ENCODE measurements at places on chromosomes 12 and 14.

DNA sequence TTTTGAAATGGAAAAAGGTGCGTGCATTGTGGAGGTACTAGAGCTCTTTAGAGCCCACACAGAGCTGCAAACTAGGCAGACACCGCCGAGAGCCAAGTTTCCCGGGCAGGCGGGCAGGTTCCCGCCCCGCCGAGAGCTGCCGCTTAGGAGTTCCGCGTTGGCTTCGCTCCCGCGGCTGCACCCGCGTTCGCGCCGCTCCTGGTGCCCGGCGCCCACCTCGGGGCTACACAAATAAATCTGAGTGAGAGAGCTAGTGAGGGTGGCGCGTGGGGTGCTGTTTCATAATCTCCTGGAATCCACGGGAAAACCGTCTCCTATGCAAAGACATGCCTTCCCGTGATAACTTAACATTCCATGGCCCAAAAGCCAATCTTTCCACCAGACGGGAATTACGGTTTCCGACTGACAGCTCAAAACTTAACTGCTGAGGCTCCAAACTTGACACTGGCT, 645 bp downstream of the KITLG start:
- DNase-seq, result peak; percentile 19

GRCh38 chr14:88775532-88775931, 17.2 kb downstream of the EML5 start:
- no peak for DNase-seq

GRCh38 chr14:25485381-25485780, 435.4 kb upstream of the STXBP6 start:
- no peak for DNase-seq

DNA sequence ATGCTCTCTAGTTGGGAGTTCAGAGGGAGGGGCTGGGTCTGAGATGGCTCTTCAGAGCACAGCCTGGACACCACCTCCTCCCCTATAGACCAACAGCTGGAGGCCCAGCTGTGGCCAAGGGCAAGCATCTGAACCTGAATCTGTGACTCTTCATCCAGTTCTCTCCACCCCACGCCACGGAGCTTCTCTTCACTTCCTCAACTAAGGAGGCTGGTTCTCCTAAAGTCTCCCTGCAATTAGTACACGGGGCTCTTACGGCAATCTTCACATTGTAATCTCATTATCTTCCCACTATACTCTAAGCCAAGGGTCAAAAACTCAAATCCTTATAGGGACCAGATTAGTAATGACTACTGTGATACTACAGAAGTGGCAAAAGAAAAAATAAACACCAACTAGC, 9.8 kb downstream of the NRDE2 start:
- DNase-seq, result no peak

DNA sequence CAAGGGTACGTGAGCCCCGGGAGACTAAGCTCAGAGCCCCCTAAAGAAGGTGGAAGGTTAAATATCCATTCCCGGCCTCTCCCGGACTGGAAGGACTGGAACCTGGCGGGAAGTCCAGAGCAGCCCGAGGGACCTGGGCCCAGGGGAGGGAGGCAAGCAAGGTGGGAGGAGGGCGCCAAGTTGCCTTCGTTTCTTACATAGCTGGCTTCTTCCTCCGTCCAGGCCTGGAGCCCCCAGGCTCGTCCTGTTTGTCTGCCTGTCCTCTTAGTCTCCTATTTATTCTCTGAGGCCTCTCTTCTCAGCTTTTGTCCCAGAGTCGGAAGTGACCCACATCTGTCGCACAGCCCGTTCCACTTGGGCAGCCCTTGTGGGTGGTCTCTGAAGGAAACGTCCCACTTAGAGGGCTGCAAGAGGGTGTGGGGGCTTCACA, 745 bp downstream of the PCK2 start:
- DNase-seq, result no peak

DNA sequence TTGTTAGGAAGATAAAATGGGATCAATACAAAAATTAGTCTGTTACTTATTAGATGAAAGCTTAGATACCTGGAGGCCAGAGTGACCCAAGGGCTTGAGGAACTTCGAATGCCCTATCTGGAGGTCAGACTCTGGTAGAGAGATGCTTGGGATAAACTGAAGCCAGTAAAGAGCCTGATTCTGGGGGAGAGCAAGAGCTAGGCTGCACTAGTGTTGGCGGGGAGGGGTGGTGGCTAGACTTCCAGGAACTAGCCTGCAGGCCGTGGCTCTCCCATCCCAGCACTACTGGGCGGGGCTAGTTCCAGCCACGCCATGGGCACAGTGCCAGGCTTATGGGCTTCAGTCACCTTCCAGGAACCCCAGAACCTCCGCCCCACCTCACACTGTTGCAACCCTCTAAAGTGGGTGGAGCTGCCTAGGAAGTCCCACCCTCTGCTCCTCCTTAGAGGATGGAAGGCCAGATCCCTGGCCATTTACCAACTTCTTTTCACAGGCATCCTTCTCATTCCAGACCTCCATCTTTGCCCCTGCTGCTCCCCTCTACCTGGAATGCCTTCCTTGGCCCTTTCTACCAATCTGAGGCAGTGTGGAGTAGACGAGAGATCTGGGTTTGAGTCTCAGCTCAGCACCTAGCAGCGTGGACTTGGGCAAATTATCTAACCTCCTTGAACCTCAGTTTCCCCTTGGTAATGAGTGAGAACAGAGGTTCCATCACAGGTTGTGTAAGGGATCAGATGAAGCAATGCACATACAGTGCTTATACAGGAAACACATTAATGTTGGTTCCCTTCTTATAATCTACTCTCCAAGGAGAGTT, 6.3 kb upstream of the NFE2 start:
- no peak for DNase-seq

DNA sequence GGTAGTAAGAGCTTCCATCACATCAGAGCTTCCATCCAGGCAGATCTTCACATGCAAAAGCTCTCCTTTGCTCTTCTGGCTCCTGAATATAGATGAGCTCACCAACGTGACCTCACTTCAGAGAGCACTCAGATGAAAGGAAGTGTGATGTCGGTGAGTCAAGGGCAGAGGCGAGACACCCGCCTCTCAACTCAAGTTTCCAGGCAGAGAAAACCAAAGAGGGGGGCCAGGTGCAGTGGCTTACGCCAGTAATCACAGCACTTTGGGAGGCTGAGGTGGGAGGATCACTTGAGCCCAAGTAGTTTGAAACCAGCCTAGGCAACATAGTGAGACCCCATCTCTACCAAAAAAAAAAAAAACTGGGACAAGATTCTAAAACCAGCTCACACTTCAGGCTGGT, 126.9 kb downstream of the DUSP6 start:
- DNase-seq, result no peak

- no peak for DNase-seq
These were observed 25.0 kb downstream of the GOLGA5 start for GRCh38 chr14:92819011-92819597.

DNA sequence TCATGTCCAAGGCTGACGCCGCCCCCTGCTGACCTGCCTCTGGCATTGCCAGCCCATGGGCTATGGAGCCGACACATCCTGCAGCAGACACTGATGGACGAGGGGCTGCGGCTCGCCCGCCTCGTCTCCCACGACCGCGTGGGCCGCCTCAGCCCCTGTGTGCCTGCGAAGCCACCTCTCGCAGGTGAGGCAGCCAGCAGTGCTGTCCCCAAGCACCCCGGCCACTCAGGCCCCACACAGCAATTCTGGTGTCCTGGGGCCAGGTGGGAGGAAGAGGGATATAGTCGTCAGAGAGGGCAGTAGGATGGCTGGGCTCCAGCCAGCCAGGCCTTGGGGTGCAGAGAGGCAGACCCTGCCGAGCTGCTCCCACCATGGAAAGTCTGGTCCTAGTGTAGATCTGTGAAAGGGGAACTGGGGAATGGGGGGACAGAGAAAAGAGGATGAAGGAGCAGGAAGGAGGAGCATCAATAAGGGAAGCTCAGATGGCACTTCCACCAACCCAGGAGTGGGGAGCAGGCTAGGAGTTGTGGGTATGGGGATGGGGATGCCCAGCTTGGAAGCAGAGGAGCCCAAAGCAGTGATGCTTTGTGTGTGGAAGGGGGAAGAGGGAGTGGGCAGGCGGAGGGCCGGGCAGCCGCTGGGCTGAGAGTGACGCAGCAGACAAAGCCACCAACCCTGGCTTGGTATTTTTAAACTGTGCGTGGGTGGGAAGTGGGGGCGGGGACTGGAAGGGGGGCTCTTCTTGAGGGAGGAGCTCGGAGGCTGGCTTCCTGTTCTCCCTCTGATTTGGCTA, 4.7 kb downstream of the NAB2 start:
- DNase-seq, result no peak

DNA sequence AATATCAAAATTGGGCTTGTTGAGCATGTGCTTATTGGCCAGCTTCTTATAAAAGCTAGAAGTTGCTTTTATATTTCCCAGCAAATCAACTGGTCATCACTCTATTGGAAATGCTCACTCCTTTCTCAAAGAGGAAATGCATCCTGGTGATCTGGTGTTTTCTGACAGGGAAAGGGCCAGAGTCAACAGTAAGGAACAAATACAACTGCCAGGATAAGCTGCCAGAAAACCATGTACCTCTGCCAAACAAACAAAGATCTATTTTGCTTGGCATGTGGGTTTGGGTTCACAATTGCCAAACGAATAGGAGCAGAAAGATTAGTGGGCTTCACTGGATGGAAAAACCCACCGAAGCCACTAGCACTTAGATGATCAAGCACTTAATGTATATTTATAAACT, 126.9 kb upstream of the PDZRN4 start:
- no peak for DNase-seq

DNA sequence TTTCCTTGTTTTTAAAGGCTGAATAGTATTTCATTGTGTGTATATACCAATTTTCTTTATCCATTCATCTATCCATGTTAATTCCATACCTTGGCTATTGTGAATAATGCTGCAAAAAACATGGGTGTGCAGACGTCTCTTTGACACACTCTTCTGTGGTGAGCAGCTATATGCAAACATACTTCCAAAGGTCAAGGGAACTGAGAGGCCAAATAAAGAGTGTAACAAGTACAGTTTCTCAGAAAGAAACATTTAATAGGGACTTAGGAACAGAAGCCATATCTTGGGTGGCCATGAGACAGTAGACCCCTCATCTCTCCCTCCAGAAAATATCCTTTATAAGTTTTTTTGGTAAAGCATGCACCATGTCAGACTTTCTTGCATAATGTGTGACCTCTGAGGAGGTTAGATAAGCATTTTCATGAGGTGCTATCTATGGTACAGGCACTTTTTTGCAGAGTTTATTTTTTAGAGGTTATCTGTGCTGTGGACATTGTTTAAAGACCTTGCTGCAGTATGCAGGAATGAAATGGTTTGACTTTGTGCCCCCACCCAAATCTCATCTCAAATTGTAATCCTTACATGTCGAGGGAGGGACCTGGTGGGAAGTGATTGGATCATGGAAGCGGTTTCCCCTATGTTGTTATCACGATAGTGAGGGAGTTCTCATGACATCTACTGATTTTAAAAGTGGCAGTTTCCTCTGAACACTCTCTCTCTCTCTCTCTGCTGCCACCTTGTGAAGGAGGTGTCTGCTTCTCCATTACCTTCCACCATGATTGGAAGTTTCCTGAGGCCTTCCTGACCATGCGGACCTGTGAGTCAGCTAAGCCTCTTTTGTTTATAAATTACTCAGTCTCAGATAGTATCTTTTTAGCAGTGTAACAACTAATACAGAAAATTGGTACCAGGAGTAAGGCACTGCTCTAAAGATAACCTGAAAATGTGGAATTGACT, 1202.3 kb downstream of the GALC start:
- no peak for DNase-seq

- no peak for DNase-seq
These were observed 194.1 kb downstream of the KTN1 start for GRCh38 chr14:55773984-55774545.

- no peak for DNase-seq
These were observed 105.2 kb upstream of the SYT1 start for GRCh38 chr12:78759367-78759766.

GRCh38 chr14:52015411-52016030, 26.2 kb downstream of the RTRAF start:
- DNase-seq, result peak; percentile 41

GRCh38 chr12:119373001-119373400, 38.5 kb downstream of the CCDC60 start:
- DNase-seq, result no peak

DNA sequence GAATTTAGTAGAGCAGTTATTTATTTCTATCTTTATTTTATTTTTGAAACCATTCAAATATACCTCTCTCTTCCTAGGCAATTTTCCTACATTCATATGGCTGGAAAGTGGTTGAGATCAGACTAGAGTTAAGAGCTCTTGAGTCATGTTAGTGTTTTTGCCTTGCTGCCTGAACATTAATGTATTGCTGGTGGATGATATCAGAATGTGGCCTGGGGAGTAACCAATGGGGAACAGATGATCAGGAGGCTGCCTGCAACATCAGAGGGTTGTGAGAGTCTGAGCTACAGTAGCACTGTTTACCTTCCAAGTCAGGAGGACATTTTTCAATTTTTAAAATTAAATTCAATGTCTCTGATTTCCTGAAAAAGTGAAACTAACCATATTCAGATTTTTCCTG, 166.3 kb upstream of the TRHDE start:
- DNase-seq, result no peak

- DNase-seq, result no peak
These were observed 203.2 kb downstream of the ZFP36L1 start for GRCh38 chr14:68589447-68590200.

GRCh38 chr12:55036326-55037115, 16.7 kb downstream of the NEUROD4 start:
- no peak for DNase-seq

DNA sequence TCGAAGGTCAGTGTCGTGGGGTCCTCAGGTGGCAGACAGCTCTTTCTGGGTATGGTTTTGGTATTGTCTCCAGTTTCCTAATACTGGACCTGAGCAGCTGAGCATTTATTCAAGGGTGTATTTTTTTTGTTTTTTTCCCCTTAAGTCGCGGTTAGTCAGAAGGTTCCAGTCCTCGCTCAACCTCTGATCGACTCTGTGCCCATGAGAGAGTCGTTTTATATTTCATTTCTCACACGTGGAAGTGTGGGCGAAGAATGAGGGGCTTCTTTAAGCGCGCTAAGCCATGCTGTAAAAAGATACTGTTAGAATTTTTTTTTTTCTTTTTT, 499 bp downstream of the MIPOL1 start:
- DNase-seq, result no peak

DNA sequence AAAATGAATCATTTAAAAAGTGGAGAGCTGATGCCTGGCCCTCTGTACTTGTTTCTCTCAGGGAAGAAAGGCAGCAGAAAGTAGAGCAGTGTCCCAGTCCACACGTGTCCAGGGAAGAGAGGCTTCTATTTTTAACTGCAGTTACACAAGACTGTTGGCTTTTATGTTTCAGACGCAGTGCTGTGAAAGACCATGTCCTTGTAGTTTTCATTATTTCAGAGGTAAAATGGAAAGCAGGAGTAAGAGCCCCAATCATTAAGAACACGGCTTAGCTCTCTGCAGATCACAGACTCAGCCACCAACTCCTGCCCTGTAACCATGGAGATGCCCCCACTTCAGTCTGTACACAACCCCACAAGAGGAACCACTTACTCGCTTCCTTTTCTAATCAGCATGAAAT, 336.3 kb downstream of the DAD1 start:
- no peak for DNase-seq

GRCh38 chr12:105083551-105084105, 630 bp downstream of the ALDH1L2 start:
- DNase-seq, result peak; percentile 30

- DNase-seq, result no peak
These were observed 41.4 kb downstream of the CLIP1 start for GRCh38 chr12:122381021-122381420.

- DNase-seq, result no peak
These were observed 40.8 kb downstream of the FRS2 start for GRCh38 chr12:69511016-69511415.
